NCI-H460 (cell line): ENCODE measurements at places on chromosomes 11 and 22. TPM values are rescaled to one million over a fixed set of nuclear protein-coding genes. Genes with fewer than 3 reads are reported as not detected.

Gene YDJC
- total RNA-seq, result 61.2 and 73.5 TPM in 2 replicates

Gene BARX2
- total RNA-seq, result not detected in 2 replicates

Gene MMP13
- not detected in 2 replicates for total RNA-seq

Gene TMEM109
- 27.2 and 38.1 TPM in 2 replicates for total RNA-seq
